ENCODE measurements at places on chromosomes 2 and 18. TPM values are rescaled to one million over a fixed set of nuclear protein-coding genes. Genes with fewer than 3 reads are reported as not detected.

- no peak for DNase-seq
Observed at GRCh38 chr18:78330766-78331165, 648.9 kb upstream of the SALL3 start.

CYRIA gene
- total RNA-seq, result 7.1 TPM

RSAD2 gene
- 0.32 TPM for total RNA-seq

DNA sequence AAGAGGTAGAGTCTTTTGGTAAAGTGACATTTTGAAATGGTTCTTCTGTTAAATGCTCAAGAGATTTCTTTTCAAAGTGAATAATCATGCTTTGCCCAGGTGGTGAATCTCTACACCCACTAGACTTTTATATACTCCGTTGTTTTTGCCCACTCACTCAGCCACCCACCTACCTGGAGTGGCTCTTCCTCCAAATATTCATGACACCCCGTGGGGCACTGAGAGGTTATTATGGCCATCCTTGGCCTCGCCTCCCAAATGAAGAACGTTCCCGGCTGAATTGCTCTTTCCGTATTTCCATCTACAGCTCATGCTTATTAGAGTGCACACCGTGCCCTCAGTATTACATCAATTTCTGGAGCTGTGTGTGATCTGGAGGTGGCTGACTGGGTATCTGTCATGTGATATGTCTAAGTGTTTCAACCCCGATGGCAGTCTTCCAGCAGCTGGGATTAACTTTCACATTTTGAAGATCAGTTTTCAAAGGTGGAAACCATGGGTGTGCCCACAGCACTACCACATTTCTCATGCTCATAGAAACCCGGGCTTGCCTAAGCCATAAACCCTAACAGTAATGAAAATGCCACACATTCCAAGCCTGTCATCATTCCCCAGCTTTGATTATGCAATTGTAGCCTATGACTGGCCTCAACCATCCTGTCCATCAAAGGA is 406.6 kb upstream of the MMADHC start:
- no peak for DNase-seq

GRCh38 chr2:8096484-8096883 is 585.4 kb upstream of the ID2 start:
- DNase-seq, result no peak

MOGAT1 gene
- not detected for total RNA-seq

KIAA2012 gene
- 0.11 TPM for total RNA-seq

- DNase-seq, result no peak
Observed at GRCh38 chr18:78664048-78664447, 315.6 kb upstream of the SALL3 start.

- DNase-seq, result no peak
Observed at GRCh38 chr2:108583903-108584520, 49.7 kb downstream of the LIMS1 start.

DNA sequence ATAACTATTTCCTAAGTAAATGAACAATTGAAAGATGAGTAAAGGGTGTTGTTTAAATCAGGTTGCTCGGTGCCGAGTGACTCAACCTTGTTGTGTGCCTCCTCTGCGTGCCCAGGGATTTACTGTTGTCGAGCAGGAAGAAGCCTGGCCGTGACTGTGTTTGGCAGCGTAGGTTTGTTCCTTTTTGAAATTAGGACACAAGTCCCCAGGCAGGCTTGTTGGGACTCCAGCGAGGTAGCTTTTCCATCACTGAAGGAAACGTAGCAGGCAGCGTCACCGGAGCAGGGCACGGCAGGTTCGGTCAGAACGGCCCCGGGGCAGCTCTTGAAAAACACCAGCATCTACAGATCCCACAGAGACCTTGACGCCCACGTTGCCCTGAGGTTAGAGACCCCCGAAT is 48.6 kb downstream of the TMEM18 start:
- no peak for DNase-seq

- DNase-seq, result no peak
Observed at GRCh38 chr2:210315015-210315788, at the start of gene MYL1. TSS of gene MYL1 (minus strand) at chr2:210315174. CDS start at chr2:210315042, 132 bp downstream.

DNA sequence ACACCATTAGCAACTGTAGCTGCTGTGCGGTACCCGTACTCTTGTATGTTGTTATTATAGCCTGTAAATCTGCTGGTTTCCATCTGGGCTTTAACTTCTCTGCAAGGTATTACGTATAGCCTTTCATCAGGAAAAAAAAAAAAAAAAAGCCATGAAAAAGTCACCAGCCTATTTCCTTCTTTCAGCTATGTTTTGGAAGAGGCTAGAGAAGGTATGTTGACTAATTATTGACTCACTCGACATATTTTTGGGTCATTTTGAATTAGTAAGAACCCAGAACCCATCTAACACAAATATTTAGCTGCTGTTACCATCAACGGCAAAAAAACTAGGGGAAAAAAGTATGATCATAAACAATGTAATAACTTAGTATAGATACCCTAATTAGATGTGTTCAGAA is 1395.6 kb downstream of the SUCLG1 start:
- no peak for DNase-seq

CYTIP gene
- 5.5 TPM for total RNA-seq

PER2 gene
- 21.6 TPM for total RNA-seq

CGREF1 gene
- 3.5 TPM for total RNA-seq

INO80C gene
- total RNA-seq, result 11.2 TPM

DNA sequence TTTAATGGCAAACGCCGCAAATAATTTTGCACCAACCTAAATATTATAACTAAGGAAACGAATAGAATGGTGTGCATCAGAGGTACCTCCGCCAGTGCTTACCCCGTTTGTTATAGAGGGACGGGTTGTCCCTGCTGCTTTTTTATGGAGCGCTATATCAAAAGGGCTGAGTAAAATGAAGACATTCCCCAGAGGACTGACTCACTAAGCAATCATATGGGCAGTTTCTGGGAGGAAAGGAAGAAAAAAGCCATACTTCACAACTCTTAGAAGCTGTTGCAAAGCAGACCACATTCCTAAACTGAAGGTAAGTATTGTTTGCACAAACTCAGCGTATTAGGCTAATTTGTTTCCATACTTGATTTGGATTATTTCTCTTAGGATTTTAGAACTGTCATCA is 12.9 kb downstream of the ID2 start:
- DNase-seq, result no peak
